ENCODE measurements at places on chromosomes 6 and 20.

GRCh38 chr6:21992178-21992967 lies 304.5 kb downstream of the PRL start:
- DNase-seq = no peak

- no peak for DNase-seq
Observed at GRCh38 chr6:84333842-84334241, 106.4 kb upstream of the CEP162 start.

- DNase-seq = no peak
Observed at GRCh38 chr6:42509256-42509655, 54.6 kb upstream of the UBR2 start.

- DNase-seq = no peak
Observed at GRCh38 chr6:27758491-27758890, 153.7 kb downstream of the OR2B2 start.

- DNase-seq = no peak
Observed at GRCh38 chr6:17178754-17179529, 77.1 kb downstream of the STMND1 start.

DNA sequence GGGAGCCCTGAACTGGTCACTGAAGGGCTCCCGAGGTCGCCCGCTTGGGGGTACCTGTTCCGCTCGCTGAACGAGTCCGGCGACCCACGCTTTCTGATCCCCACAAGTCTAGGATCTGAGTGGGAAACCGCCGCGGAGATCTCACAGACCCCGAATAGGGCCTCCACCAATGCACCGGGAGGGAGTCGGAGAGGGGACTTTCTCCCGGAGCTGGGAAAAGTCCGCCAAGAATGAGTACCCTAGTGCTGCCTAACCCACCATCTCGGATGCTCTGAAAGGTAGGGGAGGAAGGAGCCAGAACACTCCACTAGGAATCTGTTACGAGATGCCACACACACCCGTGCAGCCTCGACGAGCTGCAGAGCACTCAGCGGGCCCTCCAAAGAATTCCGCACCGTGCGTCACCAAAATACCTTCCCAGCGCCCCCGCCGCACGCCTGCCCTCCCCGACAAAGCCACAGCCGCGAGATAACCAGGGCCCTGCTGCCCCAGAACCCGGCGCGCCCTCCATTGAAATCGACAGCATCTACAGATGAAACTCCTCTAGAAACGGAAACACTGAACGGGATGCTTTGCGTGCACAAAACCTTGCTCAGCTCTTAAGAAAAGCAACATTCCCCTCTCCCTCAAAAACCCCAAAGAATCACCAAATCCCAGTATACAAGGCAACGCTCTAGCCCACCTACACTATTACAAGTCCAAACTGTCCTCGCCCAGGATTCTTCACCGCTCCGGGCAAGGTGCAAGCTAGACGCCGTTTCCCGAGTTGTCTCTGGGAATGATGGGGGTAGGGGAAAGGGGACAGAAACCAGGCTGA lies 686 bp downstream of the COL12A1 start:
- DNase-seq = no peak

GRCh38 chr20:4876301-4876700 lies 125.0 kb downstream of the SLC23A2 start:
- DNase-seq = no peak

GRCh38 chr20:4102381-4102780 lies 87.0 kb upstream of the RNF24 start:
- DNase-seq = no peak

DNA sequence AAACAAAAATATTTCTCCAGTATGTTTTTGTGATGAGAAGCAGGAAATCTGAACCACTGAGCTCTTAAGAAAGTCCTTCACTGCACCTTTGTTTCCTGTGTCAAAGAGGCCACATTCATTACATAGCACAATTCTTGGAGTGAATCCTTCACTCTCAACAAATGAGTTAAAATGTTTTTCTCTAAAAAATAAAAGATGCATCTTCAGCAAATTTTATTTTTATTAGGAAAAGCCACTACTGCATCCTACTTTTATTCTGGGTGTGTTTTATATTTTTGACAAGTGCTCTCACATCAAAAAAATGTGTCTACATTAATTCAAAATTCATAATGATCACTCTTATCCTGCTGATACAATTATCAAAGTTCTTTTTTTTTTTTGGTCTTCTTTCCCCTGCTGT lies 76.3 kb downstream of the PLCB4 start:
- no peak for DNase-seq

DNA sequence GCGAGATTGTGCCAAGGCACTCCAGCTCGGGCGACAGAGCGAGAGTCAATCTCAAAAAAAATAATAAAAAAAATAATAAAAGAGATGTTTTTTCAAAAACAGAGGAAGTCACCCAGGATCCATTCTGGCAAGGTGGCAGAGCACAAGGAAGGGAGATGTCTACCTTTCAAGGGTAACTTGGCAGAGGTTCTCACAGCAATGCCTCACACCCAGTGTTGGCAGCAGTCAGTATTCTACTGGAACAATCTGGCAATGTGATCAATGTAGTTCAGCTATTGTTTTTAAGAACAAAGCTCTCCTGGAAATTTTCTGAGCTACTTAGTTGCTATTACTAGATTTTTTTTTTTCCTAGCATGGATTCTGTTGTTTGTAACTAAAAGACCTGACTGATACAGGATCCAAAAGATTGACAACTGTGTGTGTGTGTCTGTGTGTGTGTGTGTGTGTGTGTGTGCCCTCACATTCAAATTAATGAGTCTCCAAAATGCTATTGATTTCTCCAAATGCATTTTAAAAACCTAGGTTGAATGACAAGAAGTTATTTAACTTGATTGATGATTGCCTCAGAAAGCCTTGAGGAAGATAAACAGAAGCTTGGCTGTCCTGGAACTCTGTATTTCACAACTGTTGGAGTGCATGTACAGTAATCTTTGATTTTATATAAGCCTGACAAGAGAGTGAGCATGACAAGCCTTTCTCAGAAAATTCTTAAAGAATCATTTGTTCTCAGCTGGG lies 114.1 kb upstream of the RREB1 start:
- no peak for DNase-seq

- no peak for DNase-seq
Observed at GRCh38 chr20:17892189-17892938, 76.2 kb downstream of the SNX5 start.

Data from stimulated activated CD8-positive, alpha-beta memory T cell treated with anti-CD3 and anti-CD28 coated beads, Interleukin-15, amount 100 ng/mL, for 24 hours (primary cell).